ENCODE measurements at places on chromosomes 13 and 19.

- peaks cover 25% of the 10 kb centered on the region for H3K4me1 ChIP-seq
These were observed 21.1 kb upstream of the POMP start for GRCh38 chr13:28637714-28638355.

DNA sequence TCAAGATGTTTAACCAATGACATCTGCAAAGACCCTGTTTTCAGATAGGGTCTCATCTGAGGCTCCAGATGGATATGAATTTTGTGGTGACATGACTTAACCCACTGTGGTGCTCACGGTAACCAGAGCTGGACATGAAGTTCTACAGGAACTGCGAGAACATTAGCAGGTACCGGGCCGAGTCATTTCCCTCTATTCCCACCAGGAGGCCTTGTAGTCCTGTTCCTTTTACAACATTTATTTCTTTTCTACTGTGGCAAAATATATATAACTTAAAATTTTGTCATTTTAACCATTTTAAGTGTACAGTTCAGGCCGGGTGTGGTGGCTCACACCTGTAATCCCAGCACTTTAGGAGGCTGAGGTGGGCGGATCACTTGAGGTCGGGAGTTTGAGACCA lies 7.6 kb upstream of the TSPAN16 start:
- no peaks in the 10 kb centered on the region for H3K36me3 ChIP-seq
- peaks cover 18% of the 10 kb centered on the region for H3K4me1 ChIP-seq
- no peaks in the 10 kb centered on the region for H3K27me3 ChIP-seq
- DNase-seq = no peak

GRCh38 chr13:29572575-29572974 lies 22.9 kb downstream of the SLC7A1 start:
- H3K27me3 ChIP-seq = no peaks in the 10 kb centered on the region
- no peaks in the 10 kb centered on the region for H3K36me3 ChIP-seq
- no peak for DNase-seq
- no peak overlapping the region for H3K4me3 ChIP-seq

DNA sequence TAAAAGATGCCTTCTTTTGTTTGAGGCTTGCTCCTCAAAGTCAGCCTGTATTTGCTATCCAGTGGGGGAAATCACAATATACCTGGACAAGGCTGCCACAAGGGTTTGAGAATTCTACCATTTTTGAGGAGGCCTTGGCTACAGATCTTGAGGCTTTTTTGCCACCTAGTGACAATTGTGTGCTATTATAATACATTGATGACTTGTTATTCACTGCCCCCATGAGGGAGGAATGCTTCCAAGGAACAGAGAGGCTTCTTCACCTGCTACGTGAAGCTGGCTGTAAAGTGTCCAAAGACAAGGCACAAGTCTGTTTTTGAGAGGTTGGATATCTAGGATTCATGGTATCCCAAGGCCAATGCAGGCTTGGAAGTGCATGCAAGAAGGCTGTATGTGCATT lies 72.5 kb downstream of the ZNF708 start:
- no peaks in the 10 kb centered on the region for H3K27me3 ChIP-seq
- no peaks in the 10 kb centered on the region for H3K4me1 ChIP-seq
- DNase-seq = peak; percentile 23
- no peak overlapping the region for H3K4me3 ChIP-seq

Data from thyroid gland (tissue), 4 donors.